Fibroblast of lung (primary cell): ENCODE measurements at places on chromosomes 16 and 17.
A peak's percentile ranks its signal among the peaks of the same experiment; 100 is the strongest.

GRCh38 chr16:73011926-73012325 is 36.0 kb downstream of the ZFHX3 start:
- H3K27ac ChIP-seq, result no peak overlapping the region
- no peaks in the 10 kb centered on the region for H3K27me3 ChIP-seq
- DNase-seq, result no peak

- H3K4me3 ChIP-seq, result no peak overlapping the region
- H3K27me3 ChIP-seq, result no peaks in the 10 kb centered on the region
- no peak for DNase-seq
Measured at GRCh38 chr17:28325211-28325610, 6.2 kb downstream of the TMEM97 start.

DNA sequence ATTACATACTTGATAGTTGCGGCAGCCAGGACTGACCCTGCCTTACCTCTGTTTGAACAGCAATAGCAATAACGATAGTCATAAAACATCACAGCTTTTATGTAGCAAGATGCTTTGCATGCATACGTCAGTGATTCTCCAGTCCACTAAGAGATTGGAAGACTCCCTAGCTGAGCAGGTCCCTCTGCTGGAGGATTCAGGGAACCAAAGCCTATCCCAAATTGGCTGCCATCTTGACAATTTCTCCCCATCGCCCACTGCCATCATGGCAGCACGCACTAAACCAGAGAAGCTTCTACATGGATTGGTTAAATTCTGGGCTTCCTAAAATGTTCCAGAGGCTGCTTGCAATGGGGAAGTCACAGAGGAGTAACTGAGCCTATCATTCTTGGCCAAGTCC is 360.6 kb upstream of the XYLT1 start:
- no peaks in the 10 kb centered on the region for H3K36me3 ChIP-seq
- no peak overlapping the region for H3K4me3 ChIP-seq
- no peak for DNase-seq
- no peak overlapping the region for H3K27ac ChIP-seq
- no peaks in the 10 kb centered on the region for H3K27me3 ChIP-seq
- no peaks in the 10 kb centered on the region for H3K4me1 ChIP-seq

GRCh38 chr17:70107441-70107840 is 32.4 kb downstream of the KCNJ16 start:
- no peaks in the 10 kb centered on the region for H3K4me1 ChIP-seq
- H3K27ac ChIP-seq, result no peak overlapping the region
- no peaks in the 10 kb centered on the region for H3K36me3 ChIP-seq
- no peak for DNase-seq
- no peak overlapping the region for H3K4me3 ChIP-seq

GRCh38 chr17:75404223-75404730 is 1.2 kb downstream of the GRB2 start:
- H3K27me3 ChIP-seq, result no peaks in the 10 kb centered on the region
- peak; percentile 86 for DNase-seq
- H3K36me3 ChIP-seq, result no peaks in the 10 kb centered on the region
